ENCODE measurements at places on chromosomes 7 and 10.

DNA sequence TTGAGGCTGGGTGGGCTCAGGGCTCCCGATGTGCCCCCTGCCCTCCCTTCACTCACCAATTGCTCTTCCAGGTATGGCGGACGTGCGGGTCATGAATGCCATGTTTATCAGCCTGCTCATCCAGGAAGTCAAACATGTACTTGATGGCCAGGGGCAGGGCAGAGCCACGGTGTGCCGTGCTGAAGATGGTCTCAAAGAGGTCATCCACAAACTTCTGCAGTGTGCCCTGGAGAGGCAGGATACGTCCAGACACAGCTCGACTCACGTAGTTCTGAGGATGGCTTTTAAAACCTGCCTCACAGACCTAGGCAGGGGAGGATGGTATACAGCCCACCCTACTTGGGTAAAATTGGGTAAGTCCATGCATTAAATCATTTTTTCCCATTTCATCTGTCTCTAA lies 431.2 kb downstream of the PLXNA4 start:
- DNase-seq: no peak

GRCh38 chr10:28425422-28425821 lies 107.5 kb upstream of the WAC start:
- no peak for DNase-seq

DNA sequence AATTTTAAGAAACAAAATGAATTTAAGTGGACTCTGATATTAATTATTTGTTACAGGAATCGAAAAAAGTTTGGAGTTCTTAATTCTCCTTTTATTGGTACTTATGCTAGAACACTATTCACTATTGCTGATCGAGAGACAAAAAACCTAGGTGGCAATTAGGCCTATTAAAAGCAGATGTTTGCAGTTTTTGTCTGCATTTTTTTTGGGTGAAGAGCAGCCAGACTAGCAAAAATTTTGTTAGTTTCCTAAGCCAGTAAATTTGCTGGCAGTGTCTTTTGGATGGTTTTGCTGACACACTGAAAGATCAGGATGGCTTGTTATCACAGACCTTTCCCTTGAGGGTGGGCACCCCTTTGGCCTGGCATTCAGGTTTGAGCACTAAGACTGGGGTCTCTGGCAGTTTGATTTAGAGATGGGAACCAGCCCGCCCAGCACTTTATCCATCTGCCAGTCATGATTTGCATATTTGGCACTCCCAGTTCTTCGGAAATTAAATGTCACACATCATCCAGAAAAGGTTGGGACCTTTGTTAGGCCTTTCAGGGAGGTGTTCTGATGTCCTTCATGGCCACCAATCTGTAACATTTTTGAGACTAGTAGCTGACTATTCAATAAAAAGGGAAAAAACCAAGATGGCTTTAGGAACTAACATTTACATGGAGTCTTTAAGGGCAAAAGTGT lies 57.3 kb downstream of the INPP5F start:
- no peak for DNase-seq

GRCh38 chr10:124243702-124244121 lies 150.3 kb upstream of the CHST15 start:
- no peak for DNase-seq

- peak; percentile 56 for DNase-seq
Measured at GRCh38 chr7:157932498-157933218, 595.9 kb downstream of the DNAJB6 start.

GRCh38 chr10:105328503-105329133 lies 687.5 kb downstream of the SORCS3 start:
- DNase-seq: no peak

DNA sequence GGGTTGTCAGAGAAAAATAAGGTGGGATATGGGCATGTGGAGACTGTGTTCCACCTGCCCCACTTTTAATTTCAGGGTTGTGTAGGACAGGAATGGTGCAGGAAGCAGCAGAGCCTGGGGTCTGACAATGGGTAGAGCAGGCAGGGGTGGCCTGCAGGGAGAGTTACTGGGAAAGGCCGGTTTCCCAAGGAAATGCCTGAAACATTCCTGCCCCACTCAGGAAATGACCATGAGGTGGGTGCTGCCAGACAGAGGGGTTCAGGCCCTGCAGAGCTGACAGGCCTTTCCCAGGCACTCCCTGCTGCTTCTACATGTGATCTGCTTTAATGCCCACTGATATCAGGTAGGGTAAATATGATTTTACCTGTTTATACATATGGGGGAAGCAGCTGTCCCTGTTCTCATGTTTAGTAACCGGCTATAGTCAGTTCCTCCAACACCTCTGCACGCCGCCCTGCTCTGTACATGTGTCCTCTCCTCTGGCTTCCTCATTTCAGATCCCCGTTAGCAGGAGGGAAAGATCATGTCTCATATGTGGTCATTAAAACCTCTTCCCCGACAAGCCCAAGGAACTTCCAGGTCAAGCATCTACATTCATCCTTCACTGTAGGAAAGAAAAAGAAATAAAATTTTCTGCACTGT lies 118.6 kb upstream of the PRSS58 start:
- no peak for DNase-seq

DNA sequence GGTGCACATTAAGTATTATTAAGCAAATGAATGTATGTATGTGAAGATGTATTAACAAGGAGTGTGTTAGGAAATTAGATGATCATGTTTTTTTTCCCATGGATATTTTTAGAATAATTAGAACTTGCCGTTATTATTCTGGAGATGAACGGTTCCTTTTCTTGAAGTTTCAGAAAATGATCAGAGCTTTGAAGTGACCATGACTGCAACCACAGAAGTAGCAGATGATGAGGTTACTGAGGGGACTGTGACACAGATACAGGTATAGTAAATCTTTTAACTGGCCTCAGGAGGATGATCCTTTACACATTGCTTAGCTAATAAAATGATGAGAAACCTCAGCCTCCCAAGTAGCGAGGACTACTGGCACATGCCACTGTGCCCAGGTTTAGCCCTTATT lies 18.6 kb downstream of the DMTF1 start:
- DNase-seq: no peak

GRCh38 chr10:110471566-110472139 lies 26.1 kb upstream of the DUSP5 start:
- no peak for DNase-seq

- DNase-seq: no peak
Measured at GRCh38 chr7:5582532-5582935, 158.9 kb upstream of the TNRC18 start.

DNA sequence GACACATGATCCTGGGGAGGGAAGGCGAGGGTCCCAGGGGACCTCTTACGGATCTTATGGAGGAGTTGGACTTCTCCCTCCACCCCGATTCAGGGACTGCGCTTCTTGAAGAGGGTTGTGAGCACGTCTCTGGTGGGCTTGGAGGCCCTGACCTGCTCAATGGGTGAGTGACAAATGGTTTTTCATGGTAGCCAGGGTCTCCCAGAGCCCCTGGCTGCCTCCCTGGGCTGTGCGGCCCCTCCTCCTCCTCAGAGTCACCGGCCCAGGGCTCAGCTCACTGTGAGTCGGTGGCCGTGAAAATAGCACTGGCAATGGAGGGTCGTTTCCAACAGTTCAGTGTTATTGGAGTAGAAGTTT lies 26.6 kb downstream of the INPP5A start:
- no peak for DNase-seq

DNA sequence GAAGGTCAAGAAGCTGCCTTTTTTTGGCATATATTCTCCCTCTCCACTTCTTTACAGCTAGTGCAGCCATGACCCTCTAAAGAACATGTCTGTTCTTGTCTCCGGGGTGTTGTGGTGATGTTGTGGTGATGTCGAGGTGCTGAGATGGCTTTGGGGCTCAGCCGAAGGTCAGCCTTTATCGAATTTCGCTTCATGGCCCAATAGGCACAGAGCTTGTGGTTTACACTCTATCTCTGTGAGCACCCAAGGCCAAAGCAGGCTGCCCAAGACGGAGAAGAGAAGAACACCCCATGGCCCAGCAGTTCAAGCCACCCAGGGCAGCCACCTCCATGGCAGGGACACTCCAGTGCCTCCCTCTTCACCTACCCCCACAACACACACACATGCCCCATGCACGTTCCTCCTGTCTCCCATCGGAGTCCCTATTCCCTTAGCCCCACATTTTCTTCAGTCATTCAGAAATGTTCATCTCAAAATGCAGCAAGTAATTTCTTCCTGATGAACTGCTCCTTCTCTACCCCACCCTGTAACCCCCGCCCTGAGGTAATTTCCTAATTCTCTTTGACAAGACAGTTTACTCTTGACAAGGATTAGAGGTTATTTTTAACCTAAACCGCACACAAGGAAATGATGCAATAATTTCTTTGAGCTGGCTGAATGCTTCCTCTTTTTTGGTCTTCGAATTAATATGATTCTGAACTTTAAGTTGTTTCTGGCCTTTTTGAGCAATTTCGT lies 18.6 kb upstream of the ADRB1 start:
- no peak for DNase-seq

GRCh38 chr10:97771055-97771891 lies 526 bp downstream of the SFRP5 start:
- DNase-seq: no peak

- no peak for DNase-seq
Measured at GRCh38 chr7:1112109-1112508, 24.2 kb downstream of the GPER1 start.

GRCh38 chr10:128386816-128387604 lies 260.8 kb upstream of the MKI67 start:
- DNase-seq: no peak

DNA sequence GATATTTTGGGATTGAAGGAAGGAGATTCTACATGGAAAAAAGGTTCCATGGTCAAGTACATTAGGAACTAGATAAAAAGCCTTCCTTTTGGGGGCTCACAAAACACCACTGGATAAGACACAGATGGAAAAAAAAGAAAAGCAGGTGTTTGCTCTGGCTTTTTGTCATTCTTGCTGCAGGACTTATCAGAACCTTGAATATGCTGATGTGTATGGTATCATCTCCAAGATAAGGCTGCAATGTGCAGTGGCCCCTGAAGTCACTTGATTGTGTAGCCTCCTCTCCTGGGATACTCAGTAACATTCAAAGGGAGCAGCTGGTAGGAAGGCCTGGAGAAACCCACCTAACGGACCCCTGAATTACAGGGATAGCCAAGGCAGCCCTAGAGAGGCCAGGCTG lies 54.1 kb upstream of the CARD11 start:
- DNase-seq: no peak

DNA sequence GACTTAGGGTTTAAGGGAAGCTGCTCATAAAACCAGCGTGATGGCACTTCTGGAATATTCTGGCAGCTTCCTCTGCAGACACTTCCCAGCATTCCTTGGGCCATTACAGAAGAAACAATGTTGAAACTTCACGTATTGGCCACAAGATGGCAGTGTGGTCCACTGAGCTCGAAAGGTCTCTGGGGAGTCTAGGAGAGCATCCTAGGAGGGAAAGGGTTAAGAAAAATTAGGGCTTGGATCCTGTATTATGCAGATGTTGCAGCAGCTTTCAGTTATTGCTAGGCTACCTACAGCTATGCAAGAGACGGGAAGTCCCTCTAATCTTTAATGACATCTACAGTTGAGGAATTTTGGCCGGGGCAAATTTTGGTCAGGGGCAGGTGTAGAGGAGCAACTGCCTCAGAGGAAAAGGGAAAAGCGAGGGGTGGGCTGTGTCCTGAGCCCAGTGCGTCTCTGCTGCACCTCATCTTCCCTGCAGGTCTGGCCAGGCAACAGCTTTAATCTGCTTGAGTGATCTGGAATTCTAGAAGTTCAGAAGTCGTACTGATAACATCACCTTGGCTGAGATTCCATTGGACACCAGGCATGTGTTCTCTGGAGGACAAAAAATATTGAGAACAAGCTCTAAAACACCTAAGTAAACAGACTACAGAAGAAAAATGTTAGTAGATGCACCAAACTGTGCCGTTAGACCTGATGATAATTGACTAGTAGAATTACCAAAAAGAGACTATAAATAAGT lies 220.8 kb upstream of the PRSS58 start:
- no peak for DNase-seq

- no peak for DNase-seq
Measured at GRCh38 chr10:125192620-125193019, 32.3 kb upstream of the CTBP2 start.

Measured in T1000 (cell line).